COR-L47 (cell line): ENCODE measurements at places on chromosomes 5 and 9.

DNA sequence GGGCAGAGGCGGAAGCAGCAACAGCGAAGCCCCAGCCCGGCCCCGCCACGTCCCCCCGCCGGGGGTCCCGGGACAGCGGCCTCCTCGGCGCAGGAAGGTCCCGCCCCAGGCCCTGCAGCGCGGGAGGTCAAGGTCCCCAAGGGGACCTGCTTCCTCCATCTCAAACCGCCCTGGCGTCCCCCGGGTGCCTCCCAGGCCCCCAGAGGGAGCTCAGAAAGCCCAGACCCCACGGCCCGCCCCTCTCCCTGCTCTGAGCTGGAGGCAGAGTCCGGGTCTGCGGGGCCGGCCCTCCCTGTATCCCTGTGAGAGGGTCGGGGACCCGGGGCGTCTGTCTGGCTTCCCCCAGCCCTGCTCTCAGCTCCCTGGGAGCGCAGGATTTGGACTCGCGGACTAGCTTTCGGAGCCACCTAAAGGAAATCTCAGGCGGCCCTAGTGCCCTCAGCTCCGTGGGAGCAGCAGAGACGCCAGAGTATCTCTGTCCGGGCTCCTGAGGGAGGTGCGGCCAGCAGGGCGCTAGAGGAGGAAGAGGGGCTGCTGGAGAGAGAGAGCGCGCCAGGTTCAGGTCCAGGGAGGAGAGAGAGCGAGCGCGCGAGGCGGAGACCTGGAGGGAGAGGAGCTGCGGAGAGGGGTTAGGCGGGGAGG is 30.7 kb downstream of the EXOC3 start:
- DNase-seq, result peak; percentile 19

DNA sequence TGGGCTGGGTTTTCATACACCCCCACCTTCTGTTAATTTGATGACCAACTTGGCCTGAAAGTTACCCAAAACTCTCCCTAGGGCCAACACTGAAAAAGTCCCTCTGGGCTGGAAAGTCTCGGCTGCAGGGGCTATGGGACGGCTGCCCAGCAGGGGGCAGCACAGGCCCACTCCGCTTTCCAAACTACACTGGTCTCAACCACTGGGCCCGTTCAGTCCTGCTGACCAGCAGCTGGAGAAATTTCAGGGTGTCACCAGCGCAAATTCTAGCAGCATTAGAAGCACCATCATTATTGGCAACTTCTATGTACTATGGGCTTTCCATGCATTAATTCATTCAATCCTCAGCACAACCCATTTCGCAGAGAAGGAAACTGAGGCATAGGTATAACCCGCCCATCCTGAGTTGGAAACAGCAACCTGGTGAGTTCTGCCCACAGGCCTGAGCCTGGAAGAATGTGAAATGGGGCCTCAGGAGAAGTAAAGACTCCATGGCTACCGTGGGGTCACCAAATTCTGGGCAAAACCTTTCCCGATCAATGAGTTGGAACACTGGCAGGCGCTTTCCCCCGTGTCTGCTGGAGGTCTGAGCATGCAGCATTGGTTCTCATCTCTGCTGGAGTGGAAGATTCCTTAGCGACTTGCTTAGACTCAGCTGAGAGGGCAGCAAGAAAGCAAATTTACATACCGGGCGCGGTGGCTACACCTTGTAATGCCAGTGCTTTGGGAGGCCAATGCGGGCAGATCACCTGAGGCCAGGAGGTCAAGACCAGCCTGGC is 9.7 kb downstream of the ORM2 start:
- peak; percentile 12 for DNase-seq

- DNase-seq, result no peak
Observed at GRCh38 chr5:158317507-158317906, 458.6 kb upstream of the CLINT1 start.

DNA sequence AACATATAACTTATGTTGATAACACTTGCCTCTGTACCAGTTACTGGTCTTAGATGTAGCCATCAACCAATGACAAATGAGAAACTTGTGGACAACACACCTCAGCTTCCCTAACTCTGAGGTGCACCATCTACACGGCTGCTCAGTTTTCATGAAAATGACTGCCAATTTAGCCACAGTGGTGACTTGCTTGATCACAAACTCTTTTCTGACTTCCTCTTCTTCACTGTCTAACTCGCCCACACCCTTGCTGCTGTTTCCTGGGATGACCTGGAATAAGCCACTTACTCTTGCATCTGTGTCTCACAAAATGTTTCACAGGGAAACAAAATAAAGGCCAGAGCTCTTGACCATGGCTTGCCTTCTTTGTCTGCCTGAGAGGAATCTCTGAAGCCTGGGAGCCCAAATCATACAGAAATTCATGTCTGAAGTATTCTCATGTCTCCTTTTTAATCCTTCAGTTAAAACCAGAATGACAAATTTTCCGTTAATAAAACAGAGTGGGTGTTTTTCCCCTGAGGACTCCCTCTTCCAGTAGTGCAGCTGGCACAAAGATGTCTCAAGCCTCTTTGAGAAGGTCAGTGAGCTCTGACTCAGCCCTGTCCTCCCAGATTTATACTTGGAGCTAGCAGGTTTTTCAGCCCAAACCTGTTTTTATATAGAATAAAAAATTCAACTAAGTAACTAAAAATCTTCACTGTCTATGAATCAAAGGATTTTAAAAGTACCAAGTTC is 126.5 kb upstream of the PAM start:
- DNase-seq, result no peak

- DNase-seq, result no peak
Observed at GRCh38 chr5:851076-851475, 290 bp upstream of the ZDHHC11 start.

- DNase-seq, result no peak
Observed at GRCh38 chr5:24963611-24964010, 318.8 kb upstream of the CDH10 start.

DNA sequence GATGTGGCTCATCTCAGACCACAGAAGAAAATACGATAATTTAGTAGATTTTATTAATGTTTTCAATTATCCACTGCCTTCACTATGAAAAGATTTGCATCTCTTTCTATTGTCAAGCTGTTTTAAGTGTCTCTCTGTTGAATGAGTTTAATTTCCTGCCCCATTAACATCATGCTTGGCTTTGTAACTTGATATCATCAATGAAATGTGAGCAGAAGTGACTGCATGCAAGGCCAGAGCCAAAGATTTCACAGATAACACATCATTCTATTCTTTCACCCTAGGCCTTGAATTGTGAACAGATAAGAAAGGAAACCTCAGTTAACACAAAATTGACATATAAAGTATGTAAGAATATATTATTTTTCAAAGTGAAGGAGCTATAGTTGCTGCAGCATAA is 986.4 kb upstream of the CDH18 start:
- DNase-seq, result peak; percentile 53

DNA sequence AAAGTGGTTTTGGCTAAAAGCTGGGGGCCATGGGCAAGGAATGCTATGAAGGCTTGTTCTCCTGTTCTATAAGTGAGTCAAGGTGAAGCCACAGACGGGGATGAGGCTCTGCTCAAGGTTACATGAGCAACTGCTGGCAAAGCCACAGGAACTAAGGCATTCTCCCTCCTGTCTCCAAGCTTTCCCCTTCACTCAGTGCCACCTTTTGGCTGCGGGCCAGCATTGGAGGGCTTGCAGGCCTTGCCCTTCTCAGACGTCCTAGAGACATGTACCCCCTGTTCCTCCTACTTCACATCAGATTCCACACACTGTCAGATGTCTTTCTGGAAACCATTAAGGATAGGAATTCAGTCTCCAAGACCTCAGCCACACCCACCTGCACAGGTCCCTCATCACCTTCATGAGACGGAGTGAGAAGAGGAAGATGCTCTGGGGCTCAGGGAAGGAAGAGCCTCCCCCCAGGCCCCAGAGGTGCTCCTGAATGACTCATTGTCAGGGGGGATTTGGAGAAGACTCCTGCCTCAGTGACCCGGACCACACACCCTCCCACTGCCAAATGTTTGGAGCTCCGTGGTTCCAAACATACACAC is 20.5 kb upstream of the MEIKIN start:
- no peak for DNase-seq

- DNase-seq, result no peak
Observed at GRCh38 chr5:151492729-151493128, 45.3 kb downstream of the SLC36A1 start.

DNA sequence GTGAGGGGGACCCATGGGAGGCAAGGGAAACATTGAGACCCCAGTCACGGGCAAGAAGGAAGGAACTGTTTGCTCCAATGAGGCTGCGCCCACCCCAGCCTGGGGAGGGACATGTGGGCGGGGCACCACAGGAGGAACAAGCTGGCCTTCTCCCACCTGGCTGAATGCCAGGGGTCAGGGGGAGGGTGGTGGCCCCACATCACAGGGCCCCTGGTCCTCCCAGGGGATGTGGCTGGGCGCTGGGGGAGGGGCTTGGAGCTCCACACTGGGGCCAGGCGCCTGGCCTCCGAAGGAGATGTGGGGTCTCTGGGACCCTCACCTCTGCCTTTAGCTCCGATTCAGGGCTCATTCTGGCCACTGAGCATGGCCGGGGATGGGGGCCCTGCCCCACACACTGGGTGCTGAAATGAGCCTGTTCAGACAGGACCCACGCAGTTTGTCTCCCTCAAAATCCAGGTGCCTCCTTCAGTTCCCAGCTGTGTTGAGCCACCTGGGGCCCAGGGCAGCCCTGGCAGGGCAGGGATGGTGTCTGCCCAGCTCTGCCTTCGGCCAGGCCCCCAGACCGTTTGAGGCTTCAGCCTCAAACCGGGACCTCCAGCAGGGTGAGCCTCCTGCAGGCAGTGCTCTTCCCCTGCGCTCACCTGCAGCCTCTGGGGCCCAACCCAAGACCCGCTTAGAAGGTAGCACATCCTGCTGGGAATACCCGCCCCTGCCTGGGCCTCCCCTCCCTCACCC is 33.2 kb upstream of the NOTCH1 start:
- no peak for DNase-seq

DNA sequence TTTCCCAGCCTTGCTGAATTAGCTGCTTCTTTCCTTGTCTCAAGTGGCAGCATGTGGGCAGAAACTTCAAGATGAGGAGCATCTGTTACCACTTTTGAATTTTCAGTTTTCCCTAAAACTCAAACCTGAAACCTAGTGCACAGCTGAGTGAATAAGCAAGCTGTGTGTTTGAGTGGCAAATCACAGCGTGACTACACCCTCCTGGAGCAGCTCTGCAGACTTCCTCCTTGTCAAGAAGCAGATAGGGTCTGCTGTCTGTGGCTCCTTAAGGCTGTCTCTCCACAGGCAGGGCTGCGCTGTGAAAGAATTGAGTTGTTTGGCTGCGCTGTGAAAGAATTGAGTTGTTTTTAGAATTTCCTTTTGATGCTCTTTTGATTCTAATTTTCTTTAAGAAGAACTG is 179.7 kb upstream of the HAPLN1 start:
- DNase-seq, result no peak
